ENCODE measurements at places on chromosomes 2 and 18.

DNA sequence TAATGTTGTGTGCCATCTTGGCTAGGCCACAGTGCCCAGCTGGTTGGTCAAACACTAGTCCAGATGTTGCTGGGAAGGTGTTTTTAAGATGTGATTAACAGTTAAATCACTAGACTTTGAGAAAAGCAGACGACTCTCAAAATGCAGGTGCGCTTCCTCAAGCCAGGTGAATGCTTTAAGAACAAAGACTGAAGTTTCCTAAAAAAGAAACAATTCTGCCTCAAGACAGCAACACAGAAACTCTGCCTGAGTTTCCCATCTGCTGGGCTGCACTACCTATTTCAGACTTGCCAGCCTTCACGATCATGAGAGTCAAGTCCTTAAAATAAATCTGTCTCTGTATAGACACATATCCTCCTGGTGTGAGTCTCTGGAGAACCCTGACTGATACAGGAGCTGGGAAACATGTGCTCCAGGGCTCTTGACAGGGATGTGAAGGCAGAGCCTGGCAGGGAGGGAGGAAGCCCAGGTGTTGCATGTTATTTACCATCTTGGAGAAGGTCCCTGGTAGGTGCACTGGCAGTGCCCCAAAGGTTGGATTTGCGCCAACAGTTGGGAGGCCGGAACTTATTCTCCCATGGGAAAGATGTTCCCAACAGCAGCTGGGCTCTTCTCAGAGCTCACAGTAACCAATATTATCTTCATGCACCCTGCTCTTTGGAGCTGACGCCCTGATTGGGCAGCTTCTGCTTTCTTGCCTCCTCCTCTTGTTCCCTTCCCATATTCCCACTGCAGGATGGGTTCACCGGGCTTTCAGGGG, 43.9 kb downstream of the ST6GAL2 start:
- DNase-seq: no peak

- DNase-seq: no peak
These were observed 47.5 kb downstream of the ZNF638 start for GRCh38 chr2:71379086-71379485.

- DNase-seq: no peak
These were observed 68.3 kb downstream of the ACKR3 start for GRCh38 chr2:236637686-236638569.

GRCh38 chr2:80117401-80117800, 187.2 kb downstream of the LRRTM1 start:
- no peak for DNase-seq

DNA sequence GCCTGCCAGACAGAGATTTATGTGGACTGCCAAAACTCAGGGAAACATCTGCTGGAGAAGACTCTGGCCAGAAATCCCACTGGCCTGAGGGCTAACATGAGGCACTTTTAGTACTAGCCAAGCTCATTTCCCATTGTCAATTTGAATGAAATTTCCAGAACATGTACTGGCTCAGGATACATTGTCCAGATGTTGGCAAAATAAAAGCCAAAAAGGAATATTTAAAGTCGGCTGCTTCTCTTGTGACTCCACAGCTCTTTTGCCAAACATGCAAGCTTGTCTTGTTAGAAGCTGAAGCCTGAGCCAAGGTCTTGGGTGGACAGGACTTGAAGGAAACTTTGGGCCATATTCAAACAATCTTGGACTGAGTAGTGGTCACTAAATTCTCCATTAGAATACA, 215.5 kb downstream of the NCKAP5 start:
- DNase-seq: no peak

- no peak for DNase-seq
These were observed 205.8 kb upstream of the SMAD2 start for GRCh38 chr18:48136051-48136826.

DNA sequence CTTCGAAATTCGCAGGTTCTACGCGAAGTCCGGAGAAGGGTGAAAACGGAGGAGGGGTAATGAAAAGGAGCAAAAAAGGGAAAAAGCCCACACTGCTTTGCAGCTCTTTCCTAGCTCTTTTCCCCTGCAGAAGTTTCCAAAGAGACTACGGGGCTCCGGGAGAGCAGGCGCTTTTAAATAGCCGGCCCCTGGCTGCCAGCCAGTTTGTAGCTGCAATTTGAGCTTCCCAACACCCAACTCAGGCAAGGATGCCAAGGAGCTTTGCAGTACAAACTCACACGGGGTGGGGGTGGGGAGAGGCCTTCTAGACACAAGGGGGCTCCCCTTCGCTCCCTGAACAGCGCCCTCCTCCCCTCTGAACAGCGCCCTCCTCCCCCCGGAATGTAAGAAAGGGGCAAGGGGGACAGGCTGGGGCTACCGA, at the start of gene IGFBP5:
Gene IGFBP5 (minus strand): TSS at position 149 of the 421 bp plus-strand sequence. CDS start 774 bp downstream, outside the sequence.
- DNase-seq: no peak

- no peak for DNase-seq
These were observed 42.1 kb upstream of the EHBP1 start for GRCh38 chr2:62663411-62663810.

GRCh38 chr18:34457761-34458160, 233.0 kb upstream of the NOL4 start:
- no peak for DNase-seq

DNA sequence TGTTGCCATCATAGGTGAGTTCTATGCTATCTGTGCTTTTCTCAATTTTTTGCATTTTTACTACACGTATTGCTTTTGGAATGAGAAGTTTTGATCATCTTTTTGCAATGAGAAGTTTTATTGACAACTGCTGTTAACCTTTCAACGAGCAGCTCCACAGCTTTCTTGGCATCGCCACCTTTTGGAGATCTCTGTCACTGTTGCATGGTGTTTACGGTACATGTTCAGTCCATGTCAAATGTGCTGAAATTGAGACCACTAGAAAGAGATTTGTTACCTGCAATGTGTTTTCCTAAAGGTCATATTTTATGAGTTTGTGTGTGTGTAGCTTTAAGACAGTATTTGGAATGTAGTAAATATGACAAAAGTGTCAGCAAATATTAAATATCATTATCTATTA, 120.8 kb downstream of the OSBPL6 start:
- no peak for DNase-seq

DNA sequence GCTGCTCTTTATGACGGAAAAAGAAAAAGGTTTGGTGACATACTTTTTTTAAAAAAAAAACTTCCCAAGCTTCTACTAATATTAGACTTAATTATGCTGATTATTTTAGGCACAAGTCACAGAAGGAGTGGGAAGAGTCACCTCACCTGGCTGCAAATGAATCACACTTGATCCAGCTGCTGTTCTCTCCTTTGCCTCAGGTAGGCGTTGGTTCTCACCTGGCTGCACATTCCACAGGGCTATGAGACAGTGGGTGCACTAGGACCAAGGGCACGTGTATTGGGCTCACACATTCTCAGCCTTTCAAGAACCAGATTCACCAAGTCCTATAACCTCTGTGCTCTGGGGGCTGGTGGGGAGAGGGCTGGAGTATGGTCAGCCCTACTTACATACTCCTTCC, 93.3 kb downstream of the TGFA start:
- no peak for DNase-seq

- peak; percentile 71 for DNase-seq
These were observed 308.9 kb downstream of the PDE11A start for GRCh38 chr2:177763531-177764265.

GRCh38 chr18:54991981-54992380, 32.7 kb upstream of the CCDC68 start:
- DNase-seq: no peak

- DNase-seq: no peak
These were observed 220.7 kb downstream of the TPGS2 start for GRCh38 chr18:36608107-36608506.

GRCh38 chr2:196783431-196784094, 15.9 kb downstream of the GTF3C3 start:
- no peak for DNase-seq

DNA sequence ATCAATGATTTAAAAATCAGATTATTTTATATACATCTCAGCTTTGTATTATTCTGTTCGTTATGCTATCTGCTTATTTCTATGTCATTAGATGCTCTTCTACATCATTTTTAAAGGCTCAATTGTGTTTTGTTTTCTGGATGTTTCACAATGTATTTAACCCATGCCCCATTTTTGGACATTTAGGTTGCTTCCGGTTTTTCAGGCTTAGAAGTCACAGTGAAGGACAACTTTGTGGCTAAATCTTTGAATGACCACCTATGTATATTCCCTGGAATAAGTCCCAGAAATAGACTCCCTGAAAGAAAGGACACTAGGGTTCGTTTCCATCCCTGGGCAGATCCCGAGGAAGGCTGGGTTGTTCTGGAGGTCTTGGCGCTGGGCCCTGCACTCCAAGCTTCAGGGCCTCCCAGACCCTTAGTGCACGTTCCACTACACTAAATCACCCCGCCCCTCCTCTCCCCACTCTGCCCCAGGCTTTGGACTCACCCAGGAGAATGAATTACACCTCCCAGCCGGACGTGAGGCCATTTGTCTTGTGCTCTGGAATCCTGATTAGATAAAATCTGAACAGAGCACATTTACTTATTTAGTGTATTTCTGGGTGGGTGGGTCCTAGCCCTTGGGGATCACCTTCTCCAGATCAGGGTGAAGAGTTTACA, 188.2 kb downstream of the ZFP36L2 start:
- DNase-seq: no peak

DNA sequence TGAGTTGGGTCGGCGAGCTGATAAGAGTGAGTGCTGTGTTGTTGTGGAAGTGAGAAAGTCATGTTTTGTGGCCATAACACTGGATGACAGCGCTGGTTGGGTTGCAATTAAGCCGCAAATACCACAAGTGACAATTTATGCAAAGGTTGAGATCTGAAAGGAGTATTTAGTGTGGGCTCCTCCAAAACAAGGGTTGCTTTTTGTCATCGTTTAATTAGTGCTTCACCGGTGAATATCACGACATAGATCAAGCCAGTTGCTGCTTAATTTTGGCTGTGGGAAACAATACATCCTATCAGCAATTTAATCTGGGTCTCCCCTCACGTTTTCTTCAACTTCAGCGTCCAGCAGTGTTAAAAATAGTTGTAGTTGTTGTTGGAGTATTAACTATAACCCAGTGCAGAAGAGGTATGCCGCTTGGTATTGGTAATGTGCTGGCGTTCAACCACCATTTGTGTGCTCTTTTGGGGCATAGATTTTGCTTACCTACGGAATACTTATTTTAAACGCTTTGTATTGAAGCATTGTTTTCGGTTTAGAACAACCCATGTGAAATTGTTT, 662 bp downstream of the ACVR2A start:
- no peak for DNase-seq

DNA sequence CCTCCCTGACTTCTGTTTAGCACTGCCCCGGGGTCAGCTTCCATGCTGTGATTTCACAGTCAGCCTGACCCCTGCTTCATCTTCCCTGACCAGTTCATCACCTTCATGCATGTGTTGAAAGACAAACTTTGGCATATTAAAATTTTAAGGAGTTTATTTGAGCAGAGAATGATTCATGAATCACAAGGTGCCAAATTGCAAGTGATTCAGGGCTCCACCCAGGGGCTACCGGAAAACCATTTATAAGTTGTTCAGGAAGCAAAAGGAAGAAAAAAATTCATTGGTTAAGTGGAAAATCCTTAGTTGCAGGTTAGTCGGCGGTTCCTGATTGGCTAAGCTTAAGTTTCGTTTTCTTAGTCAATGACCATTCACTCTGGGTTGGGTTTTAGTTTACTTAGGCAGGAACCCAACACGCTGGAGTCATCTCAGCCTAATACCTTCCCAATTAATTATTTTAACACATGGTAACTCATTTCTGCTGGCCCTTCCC, 10.6 kb downstream of the IL1F10 start:
- no peak for DNase-seq

GRCh38 chr2:26522325-26522724, 44.4 kb upstream of the OTOF start:
- no peak for DNase-seq

- no peak for DNase-seq
These were observed 53.9 kb downstream of the MBP start for GRCh38 chr18:77078690-77079070.

- no peak for DNase-seq
These were observed 39.8 kb upstream of the AAK1 start for GRCh38 chr2:69683170-69683971.

DNA sequence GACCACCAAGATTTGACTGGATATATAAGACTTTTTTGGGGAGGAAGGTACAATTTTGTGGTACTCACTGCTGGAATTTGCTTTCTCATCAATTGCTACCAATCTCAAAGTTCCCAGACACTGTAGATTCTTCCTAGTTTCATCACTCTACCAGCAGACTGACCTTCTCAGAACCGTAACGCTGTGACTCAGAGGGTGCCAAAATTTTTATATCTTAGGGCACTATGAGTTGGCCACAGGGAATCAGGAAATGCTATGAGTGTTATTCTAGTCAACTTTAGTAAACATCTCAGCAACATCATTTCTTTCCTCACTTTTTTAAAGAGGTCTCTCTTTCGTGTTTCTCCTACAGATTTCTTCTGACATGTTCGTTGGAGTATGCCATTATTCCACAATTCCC, 499.0 kb downstream of the TMX3 start:
- no peak for DNase-seq

GRCh38 chr2:181146171-181146570, 165.8 kb downstream of the UBE2E3 start:
- DNase-seq: no peak

DNA sequence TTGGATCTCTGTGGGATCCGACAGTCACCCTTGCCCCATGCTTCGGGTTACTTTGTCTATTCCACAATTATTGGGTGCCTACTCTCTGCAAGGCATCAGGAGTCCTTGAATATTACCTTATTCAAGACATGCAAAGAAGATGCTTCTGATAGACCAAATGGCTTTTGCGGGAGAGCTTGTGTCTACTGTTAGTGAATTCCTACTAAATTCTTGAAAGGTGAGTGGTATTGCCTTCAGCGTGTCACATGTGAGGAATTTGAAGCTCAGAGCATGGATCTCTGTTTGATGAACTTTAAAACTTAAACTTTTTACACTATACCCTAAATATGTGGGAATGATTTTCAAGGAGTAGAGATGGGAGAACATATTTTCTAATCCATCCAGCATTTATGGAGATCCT, 184.4 kb downstream of the LTBP1 start:
- no peak for DNase-seq

- no peak for DNase-seq
These were observed 72.9 kb downstream of the QPCT start for GRCh38 chr2:37417321-37417720.

GRCh38 chr2:177204417-177204816, 8.2 kb upstream of the HNRNPA3 start:
- DNase-seq: no peak

- no peak for DNase-seq
These were observed 21.5 kb upstream of the TMEM87B start for GRCh38 chr2:112033600-112033999.

DNA sequence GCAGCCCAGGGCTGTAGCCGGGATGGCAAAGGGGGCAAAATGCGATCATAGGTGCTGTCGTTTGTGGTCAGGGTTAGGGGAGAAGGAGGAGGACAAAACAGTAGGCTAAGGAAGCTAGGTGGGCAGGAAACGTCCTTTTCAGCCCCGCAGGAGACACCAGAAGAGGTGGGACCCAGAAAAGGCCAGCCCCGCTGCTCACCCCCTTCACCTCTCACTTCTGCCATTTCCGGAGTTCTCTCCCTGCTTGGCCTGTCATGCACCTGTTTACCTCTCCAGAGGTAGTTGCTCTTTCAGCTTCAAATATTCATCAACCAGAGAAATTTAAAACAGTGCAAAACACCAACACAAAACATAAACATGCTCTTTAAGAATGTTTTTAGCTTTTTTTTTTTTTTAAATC, 849 bp downstream of the AQP4 start:
- no peak for DNase-seq
